ENCODE measurements at places on chromosomes 3 and 15.
A peak's percentile ranks its signal among the peaks of the same experiment; 100 is the strongest.

GRCh38 chr3:15645740-15646501, 44.4 kb downstream of the BTD start:
- no peak for DNase-seq

- DNase-seq = no peak
These were observed 16.6 kb downstream of the TJP1 start for GRCh38 chr15:29805708-29806104.

GRCh38 chr3:53346922-53347260, 452 bp downstream of the DCP1A start:
- no peak for DNase-seq

DNA sequence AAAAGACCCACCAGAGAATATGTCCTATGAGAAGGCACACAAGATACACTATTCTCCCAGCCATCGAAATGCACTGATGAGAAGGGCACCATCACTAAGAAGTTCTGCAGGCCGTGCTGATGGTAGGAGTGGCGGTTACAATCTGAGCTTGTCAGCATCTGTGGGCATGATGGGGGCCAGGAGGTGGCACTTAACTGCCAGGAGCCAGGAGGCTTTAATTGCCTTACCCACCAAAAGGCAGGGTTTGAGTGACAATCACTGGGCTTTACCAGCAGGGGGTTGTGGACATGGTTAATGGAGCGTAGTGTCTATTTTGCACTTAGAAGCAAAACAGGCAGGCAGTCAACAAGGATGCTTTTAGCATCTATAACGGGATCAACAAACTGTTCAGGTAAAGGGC, 16.0 kb upstream of the SQOR start:
- peak; percentile 56 for DNase-seq

- no peak for DNase-seq
These were observed 215.8 kb downstream of the ROBO1 start for GRCh38 chr3:79551997-79552396.

- no peak for DNase-seq
These were observed 135.6 kb downstream of the ADAMTS9 start for GRCh38 chr3:64552160-64552559.

DNA sequence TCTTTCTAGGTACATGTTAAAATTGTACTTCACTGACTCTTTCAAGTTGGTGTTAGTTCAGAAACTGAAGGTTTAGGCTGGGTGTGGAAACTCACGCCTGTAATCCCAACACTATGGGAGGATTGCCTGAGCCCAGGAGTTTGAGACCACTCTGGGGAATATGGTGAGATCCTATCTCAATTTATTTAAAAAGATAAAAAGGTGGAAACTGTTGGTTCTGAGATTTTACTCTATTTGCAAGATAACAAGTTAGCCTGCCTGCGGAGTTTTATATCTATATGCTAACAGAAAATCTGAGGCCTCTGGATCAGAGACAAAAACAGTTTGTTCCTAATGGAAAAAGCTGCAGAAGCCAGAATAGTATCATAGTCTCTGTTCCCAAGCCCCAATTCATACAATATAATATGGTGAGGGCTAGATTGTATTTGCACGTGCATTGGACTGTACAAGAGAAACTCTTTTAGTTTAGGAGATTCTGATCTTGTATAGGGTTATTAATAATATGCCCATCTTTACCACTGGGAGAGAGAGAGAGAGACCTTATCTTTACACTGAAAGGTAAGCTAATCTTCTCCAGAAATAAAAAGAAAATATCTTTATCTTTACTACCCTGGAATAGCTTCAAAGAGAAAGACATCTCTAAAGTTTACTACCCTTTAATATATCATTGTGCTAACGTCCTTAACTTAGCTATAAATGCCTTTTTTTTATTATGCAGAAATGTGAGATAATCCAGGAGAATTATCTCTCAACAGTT, 1267.6 kb downstream of the OTOL1 start:
- DNase-seq = no peak

GRCh38 chr3:98733812-98734281, 29.3 kb upstream of the ST3GAL6 start:
- peak; percentile 14 for DNase-seq

DNA sequence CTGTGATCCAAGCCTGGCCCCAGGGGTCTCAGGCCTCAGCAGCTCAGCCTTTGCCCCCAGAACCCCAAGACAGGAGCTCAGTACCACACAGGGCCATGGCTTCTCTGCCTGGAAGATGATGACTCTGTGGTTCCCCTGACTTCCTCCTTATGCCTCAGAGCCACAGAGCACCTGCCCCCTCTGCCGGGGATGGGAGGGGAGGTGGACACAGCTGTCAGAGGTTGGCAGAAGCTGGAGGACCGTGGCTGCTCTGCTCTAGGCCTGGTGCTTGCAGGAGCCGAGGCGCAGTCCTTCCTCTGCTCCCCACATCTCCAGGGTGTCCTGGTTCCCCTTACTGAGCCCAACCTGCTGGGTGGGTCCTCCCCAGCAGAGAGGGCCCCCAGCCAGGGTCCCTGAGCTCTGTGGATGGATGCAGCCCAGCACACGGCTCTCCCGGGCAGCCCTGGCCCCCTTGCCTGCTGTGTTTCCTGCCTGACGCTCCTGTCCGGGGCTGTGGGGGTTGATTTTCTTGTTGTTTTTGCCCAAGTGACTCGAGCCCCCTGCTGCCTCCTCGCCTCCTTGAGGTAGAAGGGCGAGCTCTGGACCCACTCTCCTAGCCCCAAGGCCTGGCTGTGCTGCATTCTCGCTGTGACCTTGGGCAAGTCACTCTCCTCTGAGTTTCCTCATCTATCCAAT, 36.6 kb downstream of the PSTPIP1 start:
- peak; percentile 69 for DNase-seq

GRCh38 chr3:147458995-147459704, 50.0 kb downstream of the ZIC1 start:
- DNase-seq = no peak

DNA sequence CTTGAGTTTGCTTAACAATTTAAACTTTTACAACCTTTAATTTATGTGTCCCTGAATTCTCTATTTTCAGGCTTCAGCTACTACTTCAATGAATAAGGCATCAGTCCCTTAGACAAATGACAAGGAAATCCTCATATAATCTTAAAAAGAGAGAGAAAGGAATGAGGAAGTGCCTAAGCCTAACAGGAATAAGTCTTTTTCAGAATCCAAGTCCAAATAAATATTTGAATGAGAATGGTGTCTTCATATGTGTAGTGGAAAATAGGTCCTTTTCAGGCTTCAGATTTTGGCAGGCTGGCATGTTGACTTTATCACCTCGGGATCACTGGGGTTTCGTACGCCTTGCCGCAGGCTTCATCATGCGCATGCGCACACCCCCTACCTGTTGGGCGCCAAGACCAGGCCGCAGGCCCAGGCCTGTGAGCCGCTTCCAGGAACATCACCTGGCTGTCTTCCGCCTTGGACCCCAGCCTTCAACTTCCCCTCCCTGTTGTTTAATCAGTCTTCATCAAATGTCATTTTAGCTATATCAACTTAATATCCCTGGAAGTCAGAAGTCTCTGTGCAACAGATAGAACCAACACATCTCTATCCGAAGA, 334.5 kb downstream of the SOX2 start:
- no peak for DNase-seq

DNA sequence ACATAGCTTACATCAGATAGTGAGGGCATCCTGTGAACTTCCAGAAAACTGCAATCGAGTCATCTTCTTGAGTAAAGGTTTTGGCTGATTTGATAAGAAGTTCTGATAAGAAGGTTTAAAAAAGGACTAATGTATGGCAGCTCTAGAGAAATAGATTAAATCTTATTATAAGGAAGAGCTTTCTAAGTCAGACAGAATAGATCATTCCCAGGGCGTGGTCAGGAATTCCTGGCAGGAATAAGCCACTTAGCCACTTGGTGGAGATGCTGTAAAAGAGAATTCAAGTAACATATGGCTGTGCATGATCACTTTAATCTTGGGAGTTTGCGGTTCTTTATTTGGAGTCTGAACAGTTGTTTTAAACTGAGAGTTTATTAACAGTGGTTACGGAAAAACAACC, 17.4 kb downstream of the PGBD4 start:
- no peak for DNase-seq

DNA sequence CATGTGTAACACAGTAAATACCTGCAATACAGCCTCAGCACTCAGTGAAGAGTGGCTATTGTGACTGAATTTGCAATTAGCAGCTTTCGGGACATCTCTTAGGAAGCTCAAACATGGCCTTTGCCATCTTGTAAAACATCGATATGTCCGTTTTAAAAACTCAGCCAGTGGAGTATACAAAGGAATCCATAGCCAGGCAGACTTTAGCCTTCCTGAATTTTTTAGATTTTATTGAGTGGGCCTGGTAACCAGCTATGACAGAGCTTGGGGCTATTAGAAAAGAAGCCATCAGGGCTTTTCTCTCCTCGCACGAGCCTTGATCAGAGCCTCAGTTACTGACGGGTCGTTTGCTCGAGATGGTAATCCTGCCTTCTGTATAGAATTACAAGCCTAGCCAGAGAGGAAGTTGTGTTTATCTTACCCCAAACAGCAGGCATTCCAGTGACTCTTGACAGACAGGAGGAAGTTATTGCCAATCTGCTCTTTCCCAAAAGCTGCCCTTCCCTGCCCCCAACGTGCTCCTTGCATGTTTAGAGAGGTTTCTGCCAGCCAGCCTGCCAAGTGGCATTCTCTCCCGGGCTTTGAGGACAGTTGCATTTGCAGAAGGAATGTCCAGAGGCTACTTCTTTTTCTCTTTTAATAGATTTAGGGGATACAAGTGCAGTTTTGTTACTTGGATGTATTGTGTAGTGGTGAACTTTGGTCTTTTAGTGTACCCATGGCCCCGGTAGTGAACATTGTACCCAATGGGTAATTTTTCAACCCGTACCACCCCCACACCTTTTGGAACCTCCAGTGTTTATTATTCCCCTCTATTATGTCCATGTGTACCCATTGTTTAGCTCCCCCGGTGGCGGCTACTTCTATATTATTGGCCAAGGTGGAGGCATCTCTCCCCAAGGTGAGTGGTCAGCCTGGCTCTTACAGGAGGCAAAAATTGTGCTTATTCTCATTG, 40.6 kb downstream of the ITPR1 start:
- DNase-seq = peak; percentile 95

DNA sequence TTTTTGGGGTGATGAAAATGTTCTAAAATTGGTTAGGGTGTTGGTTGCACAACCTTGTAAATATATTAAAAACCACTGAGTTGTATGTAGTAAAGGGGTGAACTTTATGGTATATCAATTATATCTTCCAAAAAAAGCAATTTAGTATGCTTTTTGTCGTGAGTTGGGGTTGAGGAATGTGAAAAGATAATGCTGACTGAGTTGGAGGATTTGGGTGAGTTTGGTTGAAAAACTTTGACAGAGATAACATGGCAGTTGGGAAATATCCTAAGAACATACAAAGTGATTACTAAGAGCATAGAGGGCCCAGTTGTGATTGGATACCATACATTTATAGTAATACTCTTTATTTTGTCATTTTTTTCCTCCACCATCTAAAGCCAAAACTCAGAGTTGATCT, 33.6 kb downstream of the HMG20A start:
- DNase-seq = no peak

GRCh38 chr15:74317820-74318375, 49.5 kb downstream of the CYP11A1 start:
- DNase-seq = no peak

GRCh38 chr15:80405970-80406369, 1.8 kb downstream of the ARNT2 start:
- DNase-seq = no peak

GRCh38 chr3:187186375-187186774, 10.9 kb upstream of the RTP1 start:
- no peak for DNase-seq

- peak; percentile 22 for DNase-seq
These were observed 2.9 kb downstream of the SHOX2 start for GRCh38 chr3:158103081-158103886.

- DNase-seq = no peak
These were observed 579.0 kb downstream of the MFSD1 start for GRCh38 chr3:159380891-159381290.

DNA sequence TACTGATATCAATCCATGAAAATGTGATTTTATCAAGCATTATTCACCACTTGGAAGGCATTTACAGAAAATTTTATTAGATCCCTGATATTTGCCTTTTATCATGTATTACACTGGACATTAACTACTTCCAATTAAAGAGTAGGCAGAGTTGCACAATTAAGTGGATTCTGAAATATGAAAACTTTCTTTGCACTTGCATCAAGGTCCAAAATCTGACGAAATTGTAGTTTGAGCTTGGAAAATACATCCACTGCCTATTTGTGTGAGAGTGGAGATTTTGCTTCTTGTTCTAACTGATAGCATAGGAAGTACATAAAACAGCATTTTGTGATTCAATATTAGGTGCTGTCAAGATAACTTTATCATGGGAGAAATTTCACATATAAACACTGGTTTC, 49.6 kb upstream of the SLC12A8 start:
- no peak for DNase-seq

DNA sequence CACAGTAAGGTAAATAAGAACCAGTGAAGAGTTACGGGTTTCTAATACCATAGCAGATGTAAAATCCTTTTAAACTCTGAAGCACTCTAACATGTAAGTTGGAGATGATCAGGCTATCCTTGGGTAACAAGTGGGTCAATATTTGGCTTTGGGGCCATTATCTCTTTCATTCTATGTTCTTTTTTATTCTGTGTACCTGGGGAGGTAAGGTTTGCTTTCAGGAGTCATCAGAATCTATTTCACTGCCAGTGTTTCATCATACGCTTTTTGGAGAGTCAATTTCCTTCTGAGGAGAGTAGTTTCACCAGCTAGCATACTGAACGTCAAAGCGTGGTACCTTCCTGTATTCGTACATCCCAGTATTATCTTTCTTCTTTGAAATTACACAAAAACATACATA, 166.5 kb downstream of the GMNC start:
- no peak for DNase-seq

- no peak for DNase-seq
These were observed 183.7 kb downstream of the TLE3 start for GRCh38 chr15:69914040-69914439.

DNA sequence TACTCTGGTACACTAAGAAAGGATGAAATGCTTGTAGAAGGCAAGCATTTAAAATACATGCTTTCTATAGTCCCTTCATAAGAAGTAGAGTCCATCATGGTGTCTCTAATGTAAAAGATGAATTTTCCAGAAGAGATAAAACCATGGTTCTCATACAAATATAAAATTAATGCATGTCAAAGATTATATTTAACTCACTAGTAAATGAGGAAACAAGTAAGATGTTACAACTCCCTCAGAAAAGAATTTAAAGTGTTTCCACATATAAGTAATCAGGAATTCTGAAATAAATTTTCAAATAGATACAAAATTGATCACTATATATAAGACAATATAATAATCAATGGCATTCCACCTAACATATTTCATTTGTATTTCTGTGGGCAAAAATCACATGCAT, 570.3 kb upstream of the CCDC54 start:
- no peak for DNase-seq

- peak; percentile 2 for DNase-seq
These were observed 645.8 kb upstream of the NR2F2 start for GRCh38 chr15:95684693-95685115.

GRCh38 chr3:5787861-5788488, 600.5 kb downstream of the EDEM1 start:
- peak; percentile 11 for DNase-seq

- no peak for DNase-seq
These were observed 141.0 kb downstream of the WDR72 start for GRCh38 chr15:53618461-53618860.

Measured in hematopoietic multipotent progenitor cell treated with erythropoietin and hydrocortisone succinate and interleukin-3 and kit ligand, for 6 days (in vitro differentiated cells).